ENCODE measurements at places on chromosomes 7 and 10.

GRCh38 chr10:132832186-132832969 is 46.4 kb upstream of the NKX6-2 start:
- DNase-seq, result no peak

DNA sequence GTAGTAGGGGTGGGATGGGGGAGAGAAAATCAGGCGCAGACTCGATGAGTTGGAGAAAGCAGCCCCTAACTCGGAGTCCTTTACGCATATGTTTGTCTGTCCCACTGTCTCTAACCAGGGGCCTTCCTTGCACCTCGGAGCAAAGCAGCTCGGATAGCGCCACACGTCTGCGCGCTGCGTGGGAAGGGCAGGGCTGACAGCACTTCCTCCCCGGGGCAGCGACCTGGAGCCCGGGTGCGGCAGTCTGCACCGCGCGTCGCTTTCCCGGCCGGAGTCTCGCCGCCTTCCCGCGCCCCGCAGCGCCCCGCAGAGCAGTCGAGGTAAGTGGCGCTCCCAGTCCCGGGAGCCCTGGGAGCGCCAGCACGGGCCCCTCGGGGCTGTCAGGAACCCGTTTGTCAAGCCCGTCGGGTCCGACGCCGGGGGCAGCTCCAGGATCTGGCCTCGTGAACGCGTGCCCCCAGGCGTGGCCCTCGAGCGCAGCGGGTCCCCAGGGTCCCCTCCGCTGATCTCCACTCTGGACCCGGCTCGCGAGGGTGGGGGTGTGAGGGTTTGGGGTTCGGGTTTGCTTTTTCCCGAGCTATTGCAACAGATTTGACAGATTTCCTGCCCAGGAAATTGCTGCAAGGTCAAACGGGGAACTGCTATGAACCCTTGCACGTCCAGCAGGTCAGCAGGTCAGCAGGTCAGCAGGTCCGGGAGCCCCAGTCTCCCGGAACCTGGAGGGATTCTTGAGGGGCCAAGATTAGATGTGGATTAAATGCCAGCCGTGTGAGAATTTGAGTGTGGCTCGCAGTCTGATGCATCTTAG is 597 bp downstream of the APBB1IP start:
- DNase-seq, result peak; percentile 45

DNA sequence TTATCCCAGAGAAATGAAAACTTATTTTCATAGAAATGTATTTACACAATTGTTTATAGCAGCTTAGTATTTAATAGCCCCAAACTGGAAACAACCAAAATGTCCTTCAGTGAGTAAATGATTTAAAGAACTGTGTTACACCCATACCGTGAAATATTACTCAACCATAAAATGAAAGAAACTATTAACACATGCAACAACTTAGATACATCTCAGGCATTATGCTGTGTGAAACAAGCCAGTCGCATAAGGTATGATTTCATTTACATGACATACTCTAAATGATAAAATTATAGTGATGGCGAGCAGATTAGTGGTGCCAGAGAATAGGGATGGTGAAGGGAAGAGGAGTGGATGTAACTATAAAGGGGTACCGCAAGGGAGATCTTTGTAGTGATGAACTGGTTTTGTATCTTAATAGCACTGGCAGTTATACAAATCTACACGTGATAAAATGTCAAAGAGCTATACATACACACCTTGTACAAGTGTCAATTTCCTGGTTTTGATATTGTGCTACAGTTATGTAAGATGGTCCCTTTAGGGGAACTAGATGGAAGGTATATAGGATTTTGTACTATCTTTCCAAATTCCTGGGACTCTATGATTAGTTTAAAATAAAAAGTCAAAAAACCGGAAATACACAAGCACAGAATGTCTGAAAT is 40.5 kb downstream of the MACC1 start:
- no peak for DNase-seq

DNA sequence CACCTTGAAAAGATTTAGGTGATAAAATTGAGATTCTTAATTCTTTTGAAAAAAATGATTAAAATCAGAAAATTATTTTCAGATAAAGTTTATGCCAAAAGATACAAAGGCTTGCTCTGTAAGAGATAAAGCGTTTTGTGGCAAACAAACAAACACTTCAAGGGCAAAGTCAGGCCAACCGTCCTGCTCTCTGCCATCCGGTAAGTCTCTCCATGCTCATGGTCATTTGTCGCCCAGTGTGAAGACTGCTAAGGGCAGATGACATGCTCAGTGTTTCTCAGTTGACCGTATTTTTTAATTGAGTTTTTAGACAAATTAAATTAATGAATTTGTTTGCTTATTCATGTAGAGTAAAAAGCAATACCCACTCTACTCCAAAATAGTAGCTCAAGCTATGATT is 60.0 kb downstream of the PTPRE start:
- no peak for DNase-seq

GRCh38 chr7:69946901-69947300 is 348.6 kb downstream of the AUTS2 start:
- no peak for DNase-seq

- no peak for DNase-seq
Observed at GRCh38 chr10:6885284-6885683, 305.2 kb upstream of the PRKCQ start.

- DNase-seq, result no peak
Observed at GRCh38 chr10:78899098-78899754, 169.5 kb upstream of the ZMIZ1 start.

- DNase-seq, result no peak
Observed at GRCh38 chr7:79185605-79186004, 267.9 kb downstream of the MAGI2 start.

GRCh38 chr10:121854809-121855445 is 72.9 kb downstream of the ATE1 start:
- no peak for DNase-seq

DNA sequence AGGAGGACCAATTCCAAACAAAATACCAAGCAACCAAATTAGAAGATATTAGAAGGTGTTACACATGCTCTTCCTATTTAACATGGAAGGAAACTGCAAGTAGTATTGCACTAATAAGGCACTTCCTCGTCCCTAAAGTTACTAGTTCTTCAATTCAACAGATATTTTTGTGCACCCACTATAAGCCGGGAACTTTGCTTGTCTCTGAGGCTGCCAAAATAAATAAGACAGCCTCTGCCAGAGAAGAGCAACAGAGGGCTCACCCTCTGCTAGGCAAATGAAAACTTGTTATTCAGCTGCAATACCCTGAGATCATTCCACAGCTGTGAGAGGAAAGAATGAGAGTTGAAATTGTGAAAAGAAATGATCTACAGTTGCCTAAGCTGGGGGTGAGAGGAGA is 37.4 kb upstream of the GSAP start:
- DNase-seq, result no peak

DNA sequence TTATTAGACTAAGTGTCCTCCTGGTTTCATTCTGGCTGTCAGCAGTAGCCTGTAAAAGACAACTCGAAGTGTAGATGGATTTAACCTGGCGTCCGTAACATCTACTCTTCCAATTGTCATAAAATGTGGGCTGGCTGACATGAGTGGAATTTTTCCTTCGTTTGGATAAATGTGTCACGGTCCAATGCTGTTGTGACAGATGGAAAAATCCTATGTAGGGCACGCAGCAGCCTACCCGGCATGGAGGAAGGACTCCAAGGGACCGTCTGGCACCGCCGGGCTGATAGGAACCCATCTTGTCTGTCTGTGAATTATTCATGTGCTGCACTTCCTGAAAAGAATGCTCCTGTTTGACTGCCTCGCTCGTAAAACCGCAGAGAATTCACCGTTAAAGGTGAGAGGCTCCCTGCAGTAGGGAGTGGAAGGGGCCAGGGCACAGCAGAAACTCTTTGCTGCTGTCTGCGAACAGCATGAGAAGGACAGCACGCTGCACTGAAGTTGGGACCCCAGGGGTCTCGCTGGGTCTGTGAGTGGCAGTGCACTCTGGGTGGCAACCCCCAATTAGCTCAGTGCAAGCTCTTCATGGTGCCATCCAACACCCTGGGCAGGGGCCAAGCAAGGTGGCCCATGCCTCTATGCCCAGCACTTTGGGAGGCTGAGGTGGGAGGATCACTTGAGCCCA is 1.6 kb upstream of the ORAI2 start:
- no peak for DNase-seq

DNA sequence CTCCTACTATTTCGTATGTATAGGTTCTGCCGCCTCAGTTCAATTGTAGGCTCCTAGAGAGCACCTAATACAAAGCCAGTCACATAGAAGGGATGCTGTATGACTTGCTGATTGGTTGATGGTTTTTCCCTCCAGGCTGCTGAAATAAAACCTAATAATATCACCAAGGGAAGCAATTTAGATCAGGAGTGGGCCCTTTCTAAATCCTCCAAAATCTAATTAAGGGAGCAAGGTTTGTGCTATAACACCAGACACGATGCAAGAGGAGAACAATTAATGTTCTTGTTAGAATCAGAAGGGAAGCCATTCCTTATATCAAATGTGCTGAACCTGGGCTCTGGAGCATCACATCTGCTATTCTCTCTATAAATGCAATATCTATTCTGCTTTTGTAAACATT is 42.0 kb upstream of the SLC13A1 start:
- DNase-seq, result no peak

DNA sequence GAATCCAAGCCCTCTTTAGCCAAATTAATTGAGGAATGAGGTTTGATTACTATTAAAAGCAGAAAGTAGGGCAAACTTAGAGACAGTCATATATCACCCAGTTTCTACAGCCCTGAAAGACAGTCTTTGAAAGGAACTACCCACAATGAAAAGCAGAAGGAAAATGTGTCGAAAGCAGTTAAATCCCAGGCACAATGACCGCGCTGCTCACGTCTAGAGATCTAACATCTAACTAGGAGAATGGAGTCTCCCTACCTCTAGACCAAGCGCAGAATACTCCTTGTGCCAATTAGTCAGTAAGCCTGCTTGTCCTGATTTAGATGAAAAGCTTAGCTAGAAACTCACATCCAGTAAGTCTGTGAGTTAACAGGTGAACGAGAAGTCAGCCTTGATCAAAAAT is 350.0 kb downstream of the FGFR2 start:
- DNase-seq, result no peak

DNA sequence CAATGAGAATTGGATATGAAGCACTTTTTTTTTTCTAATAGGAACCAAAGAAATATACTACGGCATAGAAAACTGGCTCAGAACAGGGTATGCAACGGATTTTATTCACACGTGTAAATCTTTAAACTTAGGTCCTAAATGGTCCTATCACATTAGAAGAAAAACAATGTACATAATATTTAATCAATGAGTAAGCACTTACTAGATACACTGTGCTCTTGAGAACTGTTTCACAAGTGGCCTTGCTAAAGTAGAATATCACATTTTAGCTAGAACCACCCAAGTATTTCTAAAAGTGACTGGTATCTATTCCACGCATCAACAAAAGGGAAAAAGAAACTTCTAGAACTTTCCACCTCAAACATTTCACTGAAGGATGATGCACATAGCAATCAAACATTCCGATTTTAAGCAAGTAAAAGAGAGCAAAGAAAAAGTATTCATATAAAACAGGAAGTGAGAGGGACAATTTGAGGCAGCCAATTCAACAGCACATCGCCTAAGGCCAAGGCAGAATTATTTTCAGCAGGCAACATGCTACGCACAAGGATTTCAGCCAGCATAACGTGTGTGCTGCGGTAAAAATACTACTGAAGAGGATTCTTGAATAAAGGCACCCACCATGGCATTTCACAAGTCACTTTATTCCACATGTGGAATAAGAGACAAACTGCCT is 55.8 kb downstream of the PARD3 start:
- DNase-seq, result no peak

GRCh38 chr7:76346778-76347177 is 12.0 kb downstream of the YWHAG start:
- DNase-seq, result no peak

DNA sequence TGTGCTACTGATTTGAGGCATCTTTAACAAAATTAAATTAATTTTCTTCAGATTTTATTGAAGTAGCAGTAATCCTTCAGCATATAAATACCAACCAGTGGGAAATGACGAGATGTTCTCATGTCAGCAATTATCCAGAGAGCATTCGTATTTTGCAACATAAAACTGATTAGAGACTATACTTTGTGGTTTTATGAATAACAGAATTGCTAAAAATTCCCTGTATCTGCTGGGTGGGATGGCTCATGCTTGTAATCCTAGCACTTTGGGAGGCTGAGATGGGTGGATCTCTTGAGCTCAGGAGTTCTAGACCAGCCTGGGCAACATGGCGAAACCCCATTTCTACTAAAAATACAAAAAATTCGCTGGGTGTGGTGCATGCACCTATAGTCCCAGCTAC is 56.9 kb downstream of the ATAD1 start:
- no peak for DNase-seq

- DNase-seq, result no peak
Observed at GRCh38 chr10:35215107-35215506, 88.5 kb downstream of the CREM start.

DNA sequence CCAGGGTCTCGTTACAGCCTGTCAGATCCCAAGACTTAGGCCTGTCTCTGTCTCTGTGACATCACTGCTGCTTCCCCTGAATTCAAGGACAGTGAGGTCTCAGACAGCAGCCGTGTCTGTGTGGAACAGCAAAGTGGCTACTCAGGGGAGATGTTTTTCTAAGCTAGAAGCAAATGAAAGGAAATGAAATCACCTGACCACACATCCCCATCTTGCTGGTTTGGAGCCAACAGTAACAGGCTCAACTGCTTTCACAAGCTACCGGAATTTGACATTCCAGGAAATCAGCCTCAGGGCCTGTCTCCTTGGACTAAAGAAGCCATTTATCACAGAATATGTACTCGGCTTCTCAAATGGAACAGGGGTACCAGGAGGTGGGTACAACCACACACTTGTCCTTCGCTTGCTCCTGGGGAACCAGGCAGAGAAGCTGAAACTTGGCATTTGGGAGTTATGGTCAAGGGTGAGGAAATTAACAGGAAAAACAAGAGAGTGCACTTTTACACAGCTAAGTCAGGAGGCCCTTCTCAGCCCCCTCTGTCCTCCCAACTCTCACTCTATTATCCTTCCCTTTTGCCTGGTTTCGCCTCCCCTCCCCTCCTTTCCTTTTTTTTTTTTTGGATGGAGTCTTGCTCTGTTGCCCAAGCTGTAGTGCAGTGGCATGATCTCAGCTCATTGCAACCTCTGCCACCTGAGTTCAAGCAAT is 73.2 kb downstream of the SPDYE5 start:
- DNase-seq, result peak; percentile 33

- DNase-seq, result no peak
Observed at GRCh38 chr7:142299237-142299781, 41.5 kb upstream of the PRSS58 start.

DNA sequence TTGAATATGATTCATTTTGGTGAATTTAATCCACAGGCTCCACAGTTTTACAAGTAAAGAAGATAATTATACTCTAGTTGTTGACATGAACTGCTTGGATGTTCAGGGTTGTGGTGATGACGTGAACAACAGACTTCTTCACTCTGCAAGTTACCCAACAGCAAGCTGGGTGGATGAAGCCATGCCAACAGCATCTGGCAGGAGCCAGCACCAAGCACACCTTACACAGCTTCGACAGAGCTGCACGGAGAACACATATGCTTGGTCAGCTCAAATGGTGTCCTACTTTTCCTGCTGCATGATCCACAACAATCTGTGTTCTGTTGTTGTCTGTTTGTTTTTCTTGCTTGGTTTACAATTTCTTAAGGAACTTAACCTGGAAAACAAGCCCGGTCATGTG is 9.8 kb downstream of the NOD1 start:
- DNase-seq, result no peak

GRCh38 chr10:63573068-63573697 is 52.0 kb downstream of the REEP3 start:
- DNase-seq, result no peak

- DNase-seq, result peak; percentile 73
Observed at GRCh38 chr10:30534465-30535144, 94.9 kb downstream of the LYZL2 start.

GRCh38 chr7:140074780-140075179 is 12.0 kb upstream of the PARP12 start:
- DNase-seq, result no peak

GRCh38 chr10:86261941-86262687 is 104.5 kb downstream of the GRID1 start:
- peak; percentile 78 for DNase-seq

All from iPS-NIHi11 (cell line).